ENCODE measurements at places on chromosomes 4 and X.

GRCh38 chrX:47900833-47901232, 64.1 kb downstream of the ZNF81 start:
- DNase-seq = no peak

GRCh38 chr4:36211084-36211483, 33.2 kb downstream of the ARAP2 start:
- DNase-seq = no peak

- no peak for DNase-seq
These were observed 135.2 kb upstream of the MAMLD1 start for GRCh38 chrX:150227873-150228410.

DNA sequence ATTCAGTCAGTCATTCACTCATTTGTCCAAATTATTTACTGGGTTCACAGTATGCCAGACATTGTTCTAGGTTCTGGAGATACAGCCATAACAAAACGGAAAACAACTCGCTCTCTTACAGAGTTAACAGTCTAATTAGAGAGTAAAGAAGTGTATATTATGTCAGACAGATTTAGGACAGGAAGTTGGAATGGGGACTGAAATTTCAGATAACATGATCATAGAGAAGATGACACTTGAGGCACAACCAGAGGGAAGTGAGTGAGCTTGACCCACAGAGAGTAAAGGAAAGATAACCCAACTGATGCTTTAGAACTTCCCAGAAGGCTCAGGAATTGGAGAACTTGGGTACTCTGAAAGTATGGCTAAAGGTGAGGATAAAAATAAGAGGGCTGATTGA, 139.4 kb downstream of the ZAR1 start:
- no peak for DNase-seq

GRCh38 chr4:93066749-93067148, 761.8 kb upstream of the ATOH1 start:
- DNase-seq = no peak

All from T47D (cell line).